Activated CD4-positive, alpha-beta T cell treated with anti-CD3 and anti-CD28 coated beads, Interleukin-2, amount 50 U/mL, for 16 hours (primary cell): ENCODE measurements at places on chromosomes 2 and 18.

DNA sequence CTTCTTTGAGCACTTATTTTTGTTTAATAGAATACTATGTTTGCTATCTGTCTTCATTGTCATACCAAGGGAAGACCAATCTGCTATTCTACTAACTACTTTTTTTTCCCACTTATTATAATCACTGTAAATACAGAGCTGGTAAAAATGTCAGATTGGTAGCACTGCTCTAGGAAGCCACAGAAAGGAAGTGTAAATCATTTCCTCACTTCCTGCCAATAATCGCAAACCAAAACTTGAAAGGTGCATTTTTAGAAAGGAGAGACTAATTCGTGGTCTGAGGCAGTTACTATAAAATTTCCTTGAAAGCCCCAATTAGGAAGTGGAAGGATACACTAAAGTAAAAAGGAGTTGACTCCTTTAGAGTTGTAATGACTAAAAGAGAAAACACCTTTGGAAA lies 13.9 kb upstream of the THSD7B start:
- DNase-seq = no peak

GRCh38 chr18:26454616-26455015 lies 93.7 kb downstream of the KCTD1 start:
- no peak for DNase-seq

DNA sequence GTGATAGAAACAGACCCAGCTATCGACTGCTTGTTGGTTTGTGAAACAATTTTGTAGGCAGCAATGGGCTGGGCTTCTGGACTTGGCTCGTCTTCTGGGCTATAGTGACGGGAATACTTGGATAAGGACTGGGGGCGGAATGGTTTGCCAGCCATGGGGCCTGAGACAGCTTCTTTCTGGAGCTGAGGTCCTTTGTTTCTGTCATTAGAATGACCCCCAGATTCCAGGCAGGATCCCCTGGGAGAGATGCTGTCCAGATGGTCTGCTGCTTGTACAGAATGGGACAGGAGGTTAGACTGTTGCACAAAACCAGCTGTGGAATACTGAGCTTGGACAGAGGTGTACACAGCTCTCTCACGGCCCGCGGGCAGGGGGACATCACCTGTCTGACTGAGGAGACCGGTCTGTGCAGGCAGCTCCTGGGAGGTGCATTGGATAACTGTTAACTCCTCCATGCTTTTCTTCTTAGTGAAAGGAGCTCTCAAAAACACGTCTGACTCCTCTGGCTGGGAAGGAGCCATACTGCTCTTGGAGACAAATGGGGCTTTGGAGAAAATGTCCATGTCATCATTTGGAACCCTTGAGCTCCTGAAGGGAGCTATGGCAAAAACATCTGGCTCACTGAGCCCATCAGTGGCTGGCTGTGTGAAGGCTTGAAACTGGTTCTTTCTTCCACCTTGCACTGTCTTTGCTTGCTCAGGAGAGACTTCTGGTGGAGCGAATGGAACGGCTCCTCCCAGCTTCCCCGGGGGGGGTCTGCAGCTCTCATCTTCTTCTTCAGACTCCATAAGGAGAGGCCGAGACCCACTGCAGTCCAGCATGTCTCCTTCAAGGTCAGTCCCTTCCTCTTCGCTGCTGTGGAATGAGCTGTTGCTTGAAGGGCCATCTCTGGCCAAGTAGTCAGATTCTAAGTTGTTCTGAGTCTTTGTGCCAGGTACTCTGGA lies 28.6 kb upstream of the NFU1 start:
- no peak for DNase-seq

- DNase-seq = no peak
Measured at GRCh38 chr2:118593257-118593656, 254.2 kb downstream of the EN1 start.

- no peak for DNase-seq
Measured at GRCh38 chr2:625415-626333, 51.5 kb downstream of the TMEM18 start.

GRCh38 chr18:29191263-29191662 lies 1014.3 kb upstream of the CDH2 start:
- DNase-seq = no peak

DNA sequence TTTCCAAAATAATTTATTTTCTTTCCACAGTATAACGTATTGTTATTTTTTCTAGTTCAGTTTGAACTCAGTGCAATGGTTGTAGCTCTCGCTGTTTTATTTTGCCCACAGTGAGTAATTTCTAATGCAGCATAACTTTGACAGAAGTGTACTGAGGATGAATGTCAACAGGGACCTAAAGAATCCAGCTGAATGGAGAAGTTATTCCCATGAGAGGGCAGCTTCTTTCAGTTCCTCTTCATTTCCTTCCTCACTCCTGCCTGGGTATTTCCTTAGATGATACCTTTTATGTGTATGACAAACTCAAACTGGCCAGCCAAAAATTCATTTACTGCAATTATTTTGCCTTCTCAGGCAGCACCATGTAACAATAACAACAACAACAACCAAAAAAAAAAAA lies 1223.1 kb upstream of the ZEB2 start:
- DNase-seq = no peak

- no peak for DNase-seq
Measured at GRCh38 chr2:165897074-165897473, 56.5 kb downstream of the TTC21B start.

- DNase-seq = peak; percentile 7
Measured at GRCh38 chr2:84792856-84793522, 87.9 kb downstream of the TRABD2A start.

- no peak for DNase-seq
Measured at GRCh38 chr2:164066095-164066494, 330.3 kb upstream of the FIGN start.

GRCh38 chr18:33304277-33304676 lies 136.2 kb downstream of the CCDC178 start:
- DNase-seq = no peak

DNA sequence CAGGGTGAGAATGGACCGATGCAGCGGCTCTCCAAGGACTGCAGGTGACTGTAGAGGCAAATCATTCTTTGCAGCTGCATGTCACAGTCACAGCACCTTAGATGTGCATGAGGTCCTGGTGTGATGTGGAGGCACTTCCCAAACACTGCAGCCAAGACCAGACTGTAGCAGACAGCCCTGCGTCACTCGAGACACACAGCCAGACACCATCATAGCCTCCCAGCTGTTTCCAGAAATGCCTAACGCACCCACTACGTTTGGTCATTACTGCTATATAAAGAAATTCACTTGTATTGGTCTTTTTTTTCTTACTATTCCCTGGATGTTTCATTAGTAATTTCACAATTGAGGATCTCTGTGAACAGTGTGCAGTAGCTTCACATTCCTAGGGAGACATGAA lies 60.9 kb downstream of the SH3YL1 start:
- no peak for DNase-seq

DNA sequence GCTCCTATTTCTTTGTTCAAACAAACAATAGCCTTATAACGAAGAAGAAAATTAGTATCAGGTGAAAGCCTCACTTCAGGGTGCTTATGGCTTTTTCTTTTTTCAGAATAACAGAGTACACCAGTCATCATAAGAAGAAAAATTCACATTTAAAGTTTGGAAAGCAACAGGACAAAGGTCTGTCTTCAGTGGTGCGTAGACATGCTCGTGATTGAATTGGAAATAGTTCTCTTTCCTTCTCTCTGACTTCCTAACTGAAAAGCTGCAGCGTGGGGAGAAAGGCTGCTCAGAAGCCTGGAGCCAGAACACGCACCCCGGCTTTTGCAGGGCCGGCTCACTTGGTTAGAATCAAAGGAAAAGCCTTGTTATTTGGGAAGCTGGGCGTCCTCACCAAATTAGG lies 127.6 kb upstream of the ZNF516 start:
- no peak for DNase-seq

GRCh38 chr2:178920916-178921513 lies 113.8 kb upstream of the TTN start:
- no peak for DNase-seq

GRCh38 chr18:8801263-8801901 lies 96.0 kb downstream of the MTCL1 start:
- no peak for DNase-seq

DNA sequence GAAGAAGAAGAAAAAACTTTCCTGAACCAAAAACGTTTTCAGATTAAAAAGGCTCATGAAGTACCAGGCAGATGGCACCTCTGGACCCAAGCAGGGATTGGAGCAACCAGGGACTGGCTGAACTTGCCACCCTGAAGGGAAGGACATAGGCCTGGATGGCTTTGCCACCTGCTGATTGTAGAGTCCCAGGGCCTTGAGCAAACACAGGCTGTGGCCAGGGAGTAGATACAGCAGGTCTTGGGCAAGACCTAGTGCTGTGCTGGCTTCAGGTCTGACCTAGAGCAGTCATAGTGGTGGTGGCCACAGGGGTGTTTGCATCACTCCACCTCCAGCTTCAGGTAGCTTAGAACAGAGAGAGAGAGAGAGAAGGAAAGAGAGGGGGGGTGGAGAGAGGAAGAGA lies 231.5 kb upstream of the FBXO11 start:
- DNase-seq = no peak

DNA sequence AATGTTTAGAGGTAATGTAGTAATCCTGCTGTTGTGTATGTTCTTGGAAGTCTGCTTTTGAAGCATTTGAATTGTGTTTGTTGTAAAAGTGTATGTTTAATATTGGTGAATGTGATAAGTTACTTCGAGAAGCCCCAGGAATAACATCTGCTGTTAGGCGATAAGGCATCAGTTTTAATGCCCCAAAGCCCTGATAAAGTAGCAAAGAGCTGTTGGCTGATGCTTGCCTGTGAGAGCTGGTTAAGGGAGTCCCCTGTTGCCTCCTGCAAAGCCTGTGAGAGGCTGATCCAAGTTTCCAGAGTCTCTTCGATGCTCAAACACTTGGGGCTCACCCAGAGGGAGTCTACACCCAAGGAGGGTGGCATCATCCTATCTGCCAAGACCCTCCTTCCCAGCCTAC lies 110.3 kb downstream of the RNF152 start:
- DNase-seq = no peak

GRCh38 chr2:121721926-121722325 lies 14.7 kb downstream of the NIFK start:
- no peak for DNase-seq

DNA sequence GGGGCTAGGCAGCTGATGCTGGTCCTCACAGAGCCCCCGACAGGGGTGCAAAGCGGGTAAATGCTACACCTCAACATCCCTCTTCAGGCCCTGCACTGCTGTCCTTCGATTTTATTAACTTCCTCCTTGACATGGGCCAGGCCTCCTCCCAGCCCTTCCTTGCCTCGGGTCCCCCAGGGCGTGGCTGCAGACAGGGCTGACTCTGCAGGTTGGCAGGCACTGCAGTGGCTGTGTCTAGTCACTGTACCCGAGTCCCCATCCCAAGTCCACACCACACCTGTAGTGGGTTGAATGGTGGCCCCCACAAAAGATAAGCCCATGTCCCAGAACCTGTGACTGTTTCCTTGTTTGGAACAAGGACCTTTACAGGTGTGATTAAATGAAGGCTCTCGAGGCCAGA lies 140.2 kb downstream of the TWIST2 start:
- no peak for DNase-seq

- no peak for DNase-seq
Measured at GRCh38 chr18:58017267-58017666, 26.8 kb upstream of the NEDD4L start.

- DNase-seq = no peak
Measured at GRCh38 chr2:196468394-196468793, 171.1 kb upstream of the CCDC150 start.

GRCh38 chr2:188588235-188588634 lies 296.6 kb downstream of the GULP1 start:
- DNase-seq = no peak

GRCh38 chr2:157182204-157182709 lies 75.2 kb upstream of the GALNT5 start:
- no peak for DNase-seq

DNA sequence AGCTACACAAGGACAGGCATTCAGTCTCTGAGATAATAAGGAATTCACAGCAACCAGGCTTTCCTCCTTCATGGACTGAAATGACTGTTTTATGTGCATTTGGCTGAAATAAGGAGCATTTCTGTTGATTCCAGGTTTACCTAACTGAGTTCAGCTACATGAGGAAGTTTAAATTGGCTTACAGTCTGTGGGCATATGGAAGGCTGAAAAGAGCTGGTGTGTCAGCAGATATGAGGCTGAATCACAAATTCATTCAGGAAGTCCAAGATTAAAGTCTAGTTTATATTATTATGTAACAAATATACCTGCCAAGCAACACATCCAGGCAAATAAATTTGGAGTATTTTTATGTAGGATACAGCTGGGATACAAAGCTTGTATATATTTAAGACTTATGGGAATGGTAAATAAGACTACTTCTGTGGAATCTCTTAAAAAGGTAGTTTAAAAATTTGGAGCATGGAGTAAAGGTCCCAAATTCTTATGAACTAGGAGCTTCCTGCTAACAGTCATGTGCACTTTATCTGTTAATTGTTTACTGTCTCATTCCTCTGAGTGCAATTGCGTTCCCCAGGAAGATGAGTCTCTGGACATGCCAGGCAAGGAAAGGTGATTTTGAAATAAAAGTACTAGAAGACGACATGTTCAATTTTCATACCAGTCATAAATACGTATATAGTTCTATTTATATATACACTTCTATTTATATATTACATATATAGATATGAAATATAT lies 53.0 kb downstream of the ZC3H8 start:
- no peak for DNase-seq

DNA sequence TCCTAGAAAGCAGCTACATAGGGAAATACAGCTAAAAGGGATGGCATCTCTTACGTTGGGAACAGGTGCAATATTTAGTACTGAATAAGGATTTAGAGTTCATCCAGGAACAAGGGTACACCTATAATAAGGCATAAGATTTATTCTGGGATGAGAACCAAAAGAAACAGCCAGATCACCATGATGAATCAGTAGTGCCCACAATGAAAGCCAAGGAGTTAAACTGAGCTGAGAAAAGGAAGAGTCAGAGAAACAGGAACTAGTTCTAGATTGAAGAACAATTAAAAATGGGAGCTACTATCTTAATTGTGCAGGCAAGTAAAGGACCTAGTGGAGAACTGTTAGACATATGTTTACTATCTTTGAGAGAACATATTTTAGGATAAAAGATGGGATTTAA lies 692.3 kb downstream of the LRP1B start:
- no peak for DNase-seq

DNA sequence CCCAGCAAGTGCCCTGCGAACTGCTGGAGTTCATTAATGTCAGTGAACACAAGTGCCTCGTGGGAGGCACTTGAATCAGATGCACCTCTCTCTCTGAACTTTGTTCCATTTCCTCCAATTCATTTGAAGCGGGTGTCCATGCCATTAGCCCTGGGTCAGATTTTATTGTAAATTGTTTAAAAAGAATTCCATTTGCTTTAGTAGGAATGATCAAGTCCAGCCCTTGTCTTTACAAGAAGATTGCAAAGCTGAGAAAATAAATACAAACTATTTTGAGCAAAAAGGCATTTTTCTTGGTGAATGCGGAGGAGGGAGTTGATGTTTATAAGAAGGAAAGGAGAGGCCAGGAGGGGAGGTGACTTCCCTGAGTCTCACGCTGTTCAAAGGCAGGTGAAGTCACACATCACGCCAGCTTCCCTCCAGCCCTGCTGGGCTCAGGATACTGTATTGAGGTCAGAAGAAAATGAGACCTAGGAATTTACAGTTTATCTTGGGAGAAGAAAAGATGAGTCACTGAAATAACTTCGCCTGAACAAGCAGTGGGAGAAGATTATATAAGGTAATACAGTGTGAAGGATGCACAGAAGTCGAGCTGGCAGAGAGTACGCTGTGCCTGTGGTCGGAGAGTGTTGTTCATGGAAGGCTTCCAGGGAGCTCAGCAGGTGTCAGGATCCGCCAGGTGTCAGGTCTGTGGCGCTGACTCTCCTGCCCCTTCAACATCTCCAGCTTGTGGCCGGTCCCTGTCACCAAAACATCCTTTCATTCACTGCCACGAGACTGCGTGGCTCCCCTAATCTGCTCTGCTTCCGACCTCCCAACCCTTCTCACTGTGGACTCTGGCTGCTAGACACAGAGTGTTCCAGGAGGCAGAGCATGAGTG lies 36.5 kb downstream of the EFR3B start:
- no peak for DNase-seq
